ENCODE measurements at places on chromosomes 1 and 21. TPM values are rescaled to one million over a fixed set of nuclear protein-coding genes. Genes with fewer than 3 reads are reported as not detected.
A peak's percentile ranks its signal among the peaks of the same experiment; 100 is the strongest.

DNA sequence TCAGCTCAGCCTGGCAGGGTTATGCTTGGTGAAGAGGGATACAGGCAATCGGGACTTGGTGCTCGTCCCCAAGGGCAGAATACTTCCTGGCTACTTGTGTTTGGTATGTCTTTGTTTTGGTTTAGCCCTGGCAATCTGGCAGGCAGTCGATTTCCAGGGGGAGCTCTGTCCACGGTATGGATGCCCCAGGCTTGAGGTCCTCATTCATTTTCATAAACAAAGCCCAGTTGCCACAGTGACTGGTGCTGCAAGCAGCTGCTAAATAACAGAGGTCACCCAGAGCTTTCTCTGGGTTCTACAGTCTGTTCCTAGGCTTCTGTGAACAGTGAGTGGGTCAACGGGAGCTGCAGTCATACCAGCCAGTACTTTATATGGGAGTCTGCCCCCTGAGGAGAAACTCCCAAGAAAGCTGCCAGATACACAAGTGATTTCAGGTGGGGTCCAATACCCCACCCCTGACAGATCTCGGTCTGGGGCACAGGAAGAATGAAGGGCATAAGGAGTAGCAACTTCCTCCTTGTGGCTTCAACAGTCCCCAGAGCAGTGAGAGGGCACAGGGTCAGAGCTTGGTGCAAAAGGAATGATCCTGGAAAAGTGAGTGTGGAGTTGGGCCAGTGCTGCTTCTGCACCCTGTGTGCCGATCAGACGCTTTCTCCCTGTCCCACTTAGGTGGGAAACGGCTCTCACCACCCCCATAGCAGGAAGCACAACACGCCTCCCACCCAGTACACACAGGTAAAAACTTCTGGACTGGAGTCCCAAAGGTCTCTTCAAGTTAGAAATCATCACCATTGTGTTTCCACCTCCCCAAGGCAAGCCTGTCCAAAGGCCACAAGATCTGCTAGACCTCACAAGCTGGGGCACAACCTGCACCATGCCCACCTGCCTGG, 55.5 kb downstream of the TGFBR3 start:
- no peaks in the 10 kb centered on the region for H3K27me3 ChIP-seq
- H3K27ac ChIP-seq: no peak overlapping the region
- no peaks in the 10 kb centered on the region for H3K36me3 ChIP-seq
- H3K4me3 ChIP-seq: no peak overlapping the region
- no peak for DNase-seq

GRCh38 chr1:59107516-59107915, 189.4 kb upstream of the FGGY start:
- no peaks in the 10 kb centered on the region for H3K4me1 ChIP-seq
- no peaks in the 10 kb centered on the region for H3K36me3 ChIP-seq
- no peak for DNase-seq
- H3K4me3 ChIP-seq: no peak overlapping the region

The OR2T11 gene
- not detected for total RNA-seq

The ADAMTSL4 gene
- total RNA-seq: 0.22 TPM

GRCh38 chr1:47694011-47694890, 256.4 kb downstream of the FOXD2 start:
- H3K36me3 ChIP-seq: no peaks in the 10 kb centered on the region
- no peak overlapping the region for H3K4me3 ChIP-seq
- no peak for DNase-seq
- H3K27me3 ChIP-seq: no peaks in the 10 kb centered on the region
- no peak overlapping the region for H3K27ac ChIP-seq

The TRIM58 gene
- 0.16 TPM for total RNA-seq

The ARHGAP29 gene
- not detected for total RNA-seq

DNA sequence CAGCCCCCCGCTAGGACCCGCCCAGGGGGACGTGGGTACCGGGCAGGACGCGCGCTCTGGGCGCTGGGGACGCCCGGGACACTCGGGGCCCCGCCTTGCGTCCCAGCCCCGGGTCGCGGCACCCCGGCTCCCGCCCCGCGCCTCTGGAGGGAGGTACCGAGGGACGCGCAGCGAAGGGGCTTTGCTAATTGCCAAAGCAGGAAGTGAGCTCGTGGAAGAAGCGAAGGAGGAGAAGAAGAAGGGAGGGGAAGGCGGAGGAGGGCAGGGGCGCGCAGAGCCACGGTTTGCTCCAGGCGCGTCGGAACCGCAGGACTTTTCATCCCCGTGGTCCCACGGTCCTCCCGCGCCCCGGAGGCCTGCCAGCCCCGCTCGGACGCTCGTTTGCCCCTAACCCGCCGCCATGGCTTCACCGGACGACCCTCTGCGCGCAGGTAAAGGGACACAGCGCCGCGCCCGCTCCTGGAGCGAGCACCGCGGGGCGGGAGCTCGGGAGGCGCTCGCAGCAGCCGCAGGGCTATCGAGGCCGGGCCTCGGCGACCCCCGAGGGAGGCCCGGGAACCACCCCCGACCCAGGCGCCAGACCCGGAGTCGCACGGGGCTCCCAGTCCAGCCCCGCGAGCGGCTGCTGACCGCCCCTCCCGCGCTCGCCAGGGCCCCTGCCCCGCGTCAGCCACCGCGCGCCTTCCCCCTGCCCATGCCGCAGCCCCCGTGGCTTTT, 1.3 kb downstream of the EDARADD start:
- DNase-seq: peak; percentile 40
- no peaks in the 10 kb centered on the region for H3K36me3 ChIP-seq
- peak overlapping the region; percentile 82 for H3K27ac ChIP-seq
- H3K4me1 ChIP-seq: peaks cover 17% of the 10 kb centered on the region
- H3K4me3 ChIP-seq: peak overlapping the region; percentile 79
- no peaks in the 10 kb centered on the region for H3K27me3 ChIP-seq

The OR2T33 gene
- total RNA-seq: not detected

DNA sequence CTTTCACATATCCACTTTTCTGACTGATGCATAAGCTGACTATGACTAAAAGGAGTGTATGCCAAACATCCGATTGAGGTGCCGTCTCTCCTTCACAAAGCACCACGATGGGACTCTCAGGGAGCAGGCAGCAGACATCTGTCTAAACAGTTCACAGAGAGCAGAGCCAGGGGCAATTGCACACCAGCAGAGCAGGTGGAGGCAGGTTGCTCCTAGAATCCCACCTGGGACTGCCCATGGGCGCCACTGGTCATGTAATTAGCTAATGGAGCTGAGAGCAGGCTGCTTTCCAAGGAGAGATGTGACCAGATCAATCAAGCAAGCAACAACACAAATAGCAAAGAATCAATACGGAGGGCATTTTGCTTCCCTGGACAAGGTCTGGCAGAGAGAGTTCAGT, 30.5 kb upstream of the COA6 start:
- H3K27me3 ChIP-seq: no peaks in the 10 kb centered on the region
- no peak overlapping the region for H3K4me3 ChIP-seq
- H3K4me1 ChIP-seq: no peaks in the 10 kb centered on the region
- no peak for DNase-seq

- no peak for DNase-seq
- no peaks in the 10 kb centered on the region for H3K36me3 ChIP-seq
- no peak overlapping the region for H3K27ac ChIP-seq
- H3K4me3 ChIP-seq: no peak overlapping the region
- no peaks in the 10 kb centered on the region for H3K4me1 ChIP-seq
- H3K27me3 ChIP-seq: no peaks in the 10 kb centered on the region
Observed at GRCh38 chr1:230728710-230729392, 14.9 kb upstream of the AGT start.

All from CD8-positive, alpha-beta memory T cell (primary cell).